ENCODE measurements at places on chromosomes 2 and 18.

DNA sequence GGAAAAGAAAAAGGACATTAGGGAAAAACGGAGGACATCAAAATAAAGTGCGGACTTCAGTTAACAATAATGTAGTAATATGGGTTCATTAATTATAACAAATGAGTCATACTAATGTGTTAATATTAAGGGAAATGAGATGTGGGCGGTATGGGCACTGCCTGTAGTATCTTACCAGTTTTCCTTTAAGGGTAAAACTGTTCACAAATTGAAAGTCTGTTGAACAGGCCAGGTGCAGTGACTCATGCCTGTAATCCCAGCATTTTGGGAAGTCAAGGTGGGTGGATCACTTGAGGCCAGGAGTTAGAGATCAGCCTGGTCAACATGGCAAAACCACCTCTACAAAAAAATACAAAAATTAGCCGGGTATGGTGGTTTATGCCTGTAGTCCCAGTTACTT is 56.8 kb upstream of the PMAIP1 start:
- no peak for DNase-seq

GRCh38 chr2:195687320-195688086 is 30.5 kb downstream of the SLC39A10 start:
- DNase-seq, result no peak

DNA sequence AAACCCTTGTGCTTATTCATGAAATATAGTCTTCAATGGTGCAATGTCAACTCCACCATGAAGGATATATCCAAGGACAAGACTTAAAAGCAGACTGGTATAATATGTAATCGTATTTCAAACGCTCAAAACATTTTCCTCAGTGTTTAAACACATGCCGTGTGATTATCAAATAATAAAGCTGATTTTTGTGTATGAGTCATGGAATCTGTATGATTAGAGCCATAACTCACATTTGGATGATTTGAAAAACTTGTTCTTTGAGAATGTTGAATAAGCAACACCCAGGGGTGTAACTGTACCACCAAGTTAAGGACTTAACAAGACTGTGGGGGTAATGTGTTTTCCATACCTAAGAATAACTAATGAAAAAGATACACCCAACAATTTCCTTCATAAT is 215.3 kb downstream of the STK39 start:
- DNase-seq, result no peak

DNA sequence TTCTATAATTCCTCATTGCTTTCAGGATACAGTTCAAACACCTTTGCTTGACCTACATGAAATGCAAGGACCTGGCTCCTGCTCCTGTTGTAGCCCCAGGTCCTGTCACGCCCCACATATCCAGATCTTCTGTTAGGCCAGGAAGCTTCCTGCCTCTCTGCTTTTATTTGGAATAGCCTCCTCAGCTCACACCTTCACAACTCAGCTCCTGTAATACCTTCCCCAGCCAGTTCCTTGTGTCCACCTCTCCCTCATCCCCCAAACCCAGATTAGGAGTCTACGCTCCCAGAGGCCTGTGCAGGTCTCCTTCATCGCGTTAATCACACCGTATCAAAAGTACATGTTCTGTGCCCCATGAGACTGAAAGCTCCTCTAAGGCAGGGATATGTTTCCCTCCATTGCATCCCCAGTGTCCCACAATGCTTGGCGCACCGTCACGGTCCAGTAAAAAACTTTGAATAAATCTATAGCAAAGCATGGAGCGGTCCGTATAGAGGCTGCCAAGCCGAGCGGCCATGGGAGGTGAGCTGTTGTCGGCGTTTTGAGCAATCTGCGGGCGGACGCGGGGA is 371 bp downstream of the MDH1B start:
- DNase-seq, result no peak

GRCh38 chr2:201966691-201967438 is 66.8 kb upstream of the FZD7 start:
- no peak for DNase-seq

- DNase-seq, result no peak
These were observed 237.8 kb downstream of the DCC start for GRCh38 chr18:52577795-52578194.

DNA sequence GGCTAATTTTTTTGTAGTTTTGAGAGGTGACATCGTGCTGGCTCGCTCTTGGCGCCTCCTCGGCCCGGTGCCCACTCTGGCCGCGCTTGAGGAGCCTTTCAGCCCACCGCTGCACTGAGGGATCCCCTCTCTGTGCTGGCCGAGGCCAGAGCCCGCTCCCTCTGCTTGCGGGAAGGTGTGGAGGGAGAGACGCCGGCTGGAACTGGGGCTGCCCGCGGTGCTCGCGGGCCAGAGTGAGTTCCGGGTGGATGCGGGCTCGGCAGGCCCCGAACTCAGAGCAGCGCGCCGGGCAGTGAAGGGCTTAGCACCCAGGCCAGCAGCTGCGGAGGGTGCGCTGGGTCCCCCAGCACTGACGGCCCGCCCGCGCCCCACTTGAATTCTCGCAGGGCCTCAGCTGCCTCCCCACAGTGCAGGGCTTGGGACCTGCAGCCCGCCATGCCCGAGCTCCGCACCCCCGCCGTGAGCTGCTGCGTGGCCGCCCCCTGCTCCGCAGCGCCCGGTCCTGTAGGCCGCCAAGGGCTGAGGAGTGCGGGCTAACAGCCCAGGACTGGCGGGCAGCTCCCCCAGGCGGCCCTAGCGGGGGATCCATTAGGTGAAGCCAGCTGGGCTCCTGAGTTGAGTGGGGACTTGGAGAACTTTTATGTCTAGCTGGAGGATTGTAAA is 113.2 kb upstream of the ZSWIM2 start:
- no peak for DNase-seq

DNA sequence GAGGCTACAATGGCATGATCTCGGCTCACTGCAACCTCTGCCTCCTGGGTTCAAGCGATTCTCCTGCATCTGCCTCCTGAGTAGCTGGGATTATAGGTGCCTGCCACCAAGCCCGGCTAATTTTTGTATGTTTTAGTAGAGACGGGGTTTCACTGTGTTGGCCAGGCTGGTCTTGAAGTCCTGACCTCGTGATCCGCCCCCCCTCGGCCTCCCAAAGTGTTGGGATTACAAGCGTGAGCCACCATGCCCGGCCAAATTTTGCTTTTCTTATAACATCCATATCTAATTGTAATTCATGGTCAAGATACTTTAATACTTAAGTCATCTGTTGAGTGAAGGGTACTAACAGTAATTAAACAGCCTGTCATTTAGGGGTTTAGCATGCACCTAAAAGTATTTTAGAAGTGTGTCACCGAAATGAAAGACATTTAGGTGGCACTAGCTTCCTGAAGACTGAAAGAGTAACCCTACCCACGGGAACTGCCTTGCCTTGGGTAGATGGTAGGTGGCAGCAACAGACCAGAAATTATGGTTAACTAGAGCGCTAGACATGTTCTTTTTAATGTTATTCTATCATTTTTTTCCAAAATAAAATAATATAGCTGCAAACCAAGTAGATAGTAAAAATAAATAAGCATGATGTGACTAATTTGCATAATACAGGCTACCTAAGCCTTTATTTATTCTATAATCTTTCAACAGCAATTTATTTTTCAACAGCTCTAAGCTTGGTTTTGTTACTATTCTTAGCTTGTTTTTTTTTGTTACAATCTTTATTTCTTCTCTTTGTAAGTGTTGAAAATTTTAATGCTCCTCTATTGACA is 8.6 kb upstream of the ACYP2 start:
- no peak for DNase-seq

GRCh38 chr2:145846982-145847381 is 1327.1 kb upstream of the ZEB2 start:
- DNase-seq, result no peak

- DNase-seq, result no peak
These were observed 2.6 kb downstream of the PMAIP1 start for GRCh38 chr18:59902131-59902992.

- no peak for DNase-seq
These were observed 90.1 kb downstream of the EML6 start for GRCh38 chr2:54813584-54813983.

GRCh38 chr18:59725142-59725541 is 27.9 kb upstream of the CCBE1 start:
- DNase-seq, result no peak

- no peak for DNase-seq
These were observed 513.0 kb downstream of the GALR1 start for GRCh38 chr18:77762642-77763041.

- no peak for DNase-seq
These were observed 12.3 kb downstream of the MRPS5 start for GRCh38 chr2:95109260-95109659.

DNA sequence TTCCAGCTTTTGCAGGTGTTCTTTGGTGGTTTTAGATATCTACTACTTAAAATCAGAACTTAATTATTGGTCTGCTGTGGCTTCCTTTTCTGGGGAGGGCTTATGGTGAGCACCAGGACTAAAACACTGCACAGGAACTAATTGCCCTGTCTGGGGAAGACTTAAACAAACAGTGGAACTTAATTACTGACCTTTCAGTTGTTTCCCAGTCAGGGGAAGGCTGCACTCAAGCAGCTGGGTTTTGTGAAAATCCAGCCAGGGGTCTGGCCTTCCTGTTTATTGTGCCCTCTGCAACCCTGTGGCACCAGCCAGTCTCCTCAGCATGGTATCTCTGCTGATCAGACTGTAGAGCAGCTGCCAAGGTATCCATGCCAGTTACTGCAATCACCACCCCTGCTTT is 398.2 kb downstream of the ADCYAP1 start:
- no peak for DNase-seq

DNA sequence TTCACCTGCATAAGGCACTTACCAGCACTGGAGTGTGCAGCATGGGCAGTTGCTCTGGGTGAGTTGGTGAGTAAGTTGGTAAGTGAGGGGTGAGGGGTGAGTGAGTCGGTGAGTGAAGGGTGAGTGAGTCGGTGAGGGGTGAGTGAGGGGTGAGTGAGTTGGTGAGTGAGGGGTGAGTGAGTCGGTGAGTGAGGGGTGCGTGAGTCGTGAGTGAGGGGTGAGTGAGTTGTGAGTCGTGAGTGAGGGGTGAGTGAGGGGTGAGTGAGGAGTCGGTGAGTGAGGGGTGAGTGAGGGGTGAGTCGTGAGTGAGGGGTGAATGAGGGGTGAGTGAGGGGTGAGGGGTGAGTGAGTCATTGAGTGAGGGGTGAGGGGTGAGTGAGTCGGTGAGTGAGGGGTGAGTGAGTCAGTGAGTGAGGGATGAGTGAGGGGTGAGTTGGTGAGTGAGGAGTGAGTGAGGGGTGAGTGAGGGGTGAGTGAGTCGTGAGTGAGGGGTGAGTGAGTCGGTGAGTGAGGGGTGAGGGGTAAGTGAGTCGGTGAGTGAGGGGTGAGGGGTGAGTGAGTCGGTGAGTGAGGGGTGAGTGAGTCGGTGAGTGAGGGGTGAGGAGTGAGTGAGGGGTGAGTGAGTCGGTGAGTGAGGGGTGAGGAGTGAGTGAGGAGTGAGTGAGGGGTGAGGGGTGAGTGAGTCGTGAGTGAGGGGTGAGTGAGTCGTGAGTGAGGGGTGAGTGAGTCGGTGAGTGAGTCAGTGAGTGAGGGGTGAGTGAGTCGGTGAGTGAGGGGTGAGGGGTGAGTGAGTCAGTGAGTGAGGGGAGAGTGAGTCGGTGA is 17.1 kb downstream of the THAP4 start:
- DNase-seq, result no peak

DNA sequence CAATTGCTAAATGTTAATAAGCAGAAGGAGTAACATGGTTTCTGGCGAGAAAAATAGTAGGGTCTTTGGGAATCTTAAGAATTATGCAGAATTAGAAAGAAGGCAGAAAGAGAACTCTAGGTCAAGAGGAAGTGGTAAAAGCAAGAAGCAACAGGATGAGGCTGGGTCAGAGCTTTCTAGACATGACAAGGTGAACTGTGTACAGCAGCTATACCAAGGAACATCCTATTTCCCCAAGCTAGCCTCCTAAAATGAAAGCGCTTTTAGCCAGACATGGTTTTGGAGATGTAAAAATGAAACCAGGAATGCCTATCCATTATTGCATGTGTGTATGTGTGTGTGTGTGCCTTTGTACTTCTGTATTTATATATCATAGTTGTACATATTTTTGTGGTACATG is 42.3 kb upstream of the STAT1 start:
- DNase-seq, result no peak

DNA sequence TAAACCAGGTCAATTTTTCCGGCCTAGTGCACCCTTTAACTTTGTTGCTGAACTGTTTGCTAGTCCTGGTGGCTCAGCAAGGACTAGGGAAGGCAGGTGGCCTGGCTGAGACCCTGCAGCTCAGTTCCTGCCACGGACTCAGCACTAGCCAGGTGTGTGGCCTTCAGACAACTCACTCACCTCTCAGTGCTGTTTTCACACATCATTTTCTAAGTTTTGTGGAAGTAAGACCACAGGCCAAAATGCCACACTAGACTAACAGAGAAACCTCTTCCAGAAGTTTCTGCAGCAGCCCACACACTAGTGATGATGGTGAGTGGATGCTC is 65.9 kb upstream of the SLC1A4 start:
- no peak for DNase-seq

- no peak for DNase-seq
These were observed 20.1 kb upstream of the SLC39A10 start for GRCh38 chr2:195636890-195637289.

DNA sequence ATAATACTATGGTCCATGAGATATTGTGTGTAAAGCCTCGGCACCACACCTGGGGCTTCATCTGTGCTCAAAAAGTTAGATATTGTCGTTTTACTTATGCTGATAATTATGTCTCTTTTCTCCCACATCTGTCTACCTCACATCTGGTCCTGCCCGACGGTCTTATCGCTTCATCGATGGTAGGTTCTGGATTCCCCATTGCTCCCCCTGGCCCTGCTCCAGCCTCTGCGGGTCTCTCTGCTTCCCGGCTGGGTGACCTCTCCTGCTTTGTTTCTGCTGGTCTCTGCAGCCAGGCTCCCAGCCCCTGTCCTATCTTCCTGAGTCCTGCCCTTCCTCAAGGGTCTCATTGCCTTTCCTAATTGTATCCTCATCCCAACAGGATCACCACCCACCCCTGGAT is 294.2 kb downstream of the NDUFA10 start:
- no peak for DNase-seq

GRCh38 chr2:23323917-23324680 is 60.9 kb upstream of the KLHL29 start:
- no peak for DNase-seq

- DNase-seq, result peak; percentile 49
These were observed 131.4 kb downstream of the VWC2L start for GRCh38 chr2:214542295-214542694.

DNA sequence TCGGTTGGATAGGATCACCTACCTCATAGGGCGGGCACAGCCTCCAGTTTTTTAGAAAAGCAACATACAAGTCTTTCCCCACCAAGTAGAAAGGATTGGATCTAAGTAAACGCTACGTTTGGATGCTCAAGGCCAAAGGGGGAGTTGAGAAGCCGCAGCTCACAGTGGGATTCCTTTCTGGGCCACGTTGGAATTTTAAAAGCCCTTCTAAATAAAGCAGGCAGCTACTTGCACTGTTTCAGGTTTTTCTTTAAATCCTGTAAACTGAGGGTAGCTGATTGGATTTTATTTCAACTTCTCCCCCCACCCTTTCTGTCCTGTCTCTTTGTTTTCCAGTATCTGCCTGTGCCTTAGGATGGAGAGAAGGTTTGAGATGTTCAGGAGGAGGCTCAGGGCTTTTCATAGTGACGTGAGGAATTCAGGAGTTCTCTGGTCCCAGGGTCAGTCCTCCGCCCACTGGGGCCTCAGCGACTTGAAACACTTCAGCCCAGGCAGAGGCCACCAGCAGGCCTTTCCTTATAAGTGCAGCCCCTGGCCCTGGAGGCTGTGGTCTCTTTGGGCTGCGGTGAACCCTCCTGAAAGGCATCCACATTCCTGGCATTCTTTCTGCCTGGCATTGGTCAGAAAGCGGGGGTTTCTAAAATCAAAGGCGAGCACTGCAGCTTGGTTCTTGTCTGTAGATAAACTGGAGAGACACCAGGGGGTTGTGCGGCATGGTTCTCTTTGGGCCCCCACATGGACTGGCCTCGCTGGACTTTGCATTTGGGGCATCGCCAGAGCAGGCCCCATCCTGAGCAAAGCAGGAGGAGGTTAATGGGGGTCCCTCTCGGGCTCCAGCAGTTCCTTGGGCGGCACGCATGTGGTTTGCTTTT is 44.5 kb downstream of the SH3BP4 start:
- no peak for DNase-seq

Measured in right forelimb (tissue), 1 donor.